ENCODE measurements at places on chromosomes 1 and 21. TPM values are rescaled to one million over a fixed set of nuclear protein-coding genes. Genes with fewer than 3 reads are reported as not detected.
A peak's percentile ranks its signal among the peaks of the same experiment; 100 is the strongest.

- no peak for DNase-seq
These were observed 6.2 kb downstream of the ZNF326 start for GRCh38 chr1:90000934-90001676.

- DNase-seq: no peak
These were observed 12.7 kb downstream of the BCAR3 start for GRCh38 chr1:93668951-93669350.

DNA sequence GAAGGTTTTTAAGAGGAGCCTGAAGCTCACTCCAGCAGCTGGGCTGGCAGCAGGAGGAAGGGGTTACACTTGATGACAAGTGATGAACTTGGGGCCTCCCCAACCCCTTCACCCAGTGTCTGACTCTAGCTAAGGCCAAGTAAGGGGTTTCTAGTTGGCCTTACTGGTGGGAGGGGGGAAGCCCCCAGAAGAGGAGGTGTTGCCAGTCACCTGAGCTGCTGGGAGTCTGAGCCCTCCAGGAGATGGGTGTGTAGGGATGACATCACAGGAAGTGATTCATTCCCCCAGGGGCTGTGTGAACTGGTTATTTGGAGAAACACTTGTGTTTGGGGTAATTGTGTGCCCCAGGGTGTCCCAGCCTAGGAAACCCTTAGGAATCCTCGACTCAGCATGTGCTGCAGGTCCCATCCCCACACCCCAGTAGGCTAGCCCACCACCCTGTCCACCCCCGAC lies 3.1 kb downstream of the PADI1 start:
- DNase-seq: peak; percentile 93

DNA sequence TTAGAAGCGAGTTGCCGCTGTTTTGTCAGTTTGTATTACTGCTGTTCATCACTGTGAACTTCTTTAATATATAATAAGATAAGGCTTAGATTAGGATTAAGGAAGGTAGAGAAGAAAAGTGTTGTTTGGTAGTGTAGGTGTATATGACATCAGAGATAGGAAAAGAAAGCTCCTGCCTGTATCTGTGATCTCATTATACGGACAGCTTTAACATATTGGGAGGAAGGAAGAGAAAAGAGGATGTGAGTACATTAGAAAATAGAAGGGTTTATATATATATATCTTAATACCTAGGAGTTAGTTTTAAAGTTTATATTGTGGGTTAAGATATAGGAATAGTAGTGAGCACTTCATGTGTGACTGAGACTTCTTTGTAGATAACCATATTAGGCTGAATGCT lies 71.0 kb downstream of the RALGPS2 start:
- no peak for DNase-seq

DNA sequence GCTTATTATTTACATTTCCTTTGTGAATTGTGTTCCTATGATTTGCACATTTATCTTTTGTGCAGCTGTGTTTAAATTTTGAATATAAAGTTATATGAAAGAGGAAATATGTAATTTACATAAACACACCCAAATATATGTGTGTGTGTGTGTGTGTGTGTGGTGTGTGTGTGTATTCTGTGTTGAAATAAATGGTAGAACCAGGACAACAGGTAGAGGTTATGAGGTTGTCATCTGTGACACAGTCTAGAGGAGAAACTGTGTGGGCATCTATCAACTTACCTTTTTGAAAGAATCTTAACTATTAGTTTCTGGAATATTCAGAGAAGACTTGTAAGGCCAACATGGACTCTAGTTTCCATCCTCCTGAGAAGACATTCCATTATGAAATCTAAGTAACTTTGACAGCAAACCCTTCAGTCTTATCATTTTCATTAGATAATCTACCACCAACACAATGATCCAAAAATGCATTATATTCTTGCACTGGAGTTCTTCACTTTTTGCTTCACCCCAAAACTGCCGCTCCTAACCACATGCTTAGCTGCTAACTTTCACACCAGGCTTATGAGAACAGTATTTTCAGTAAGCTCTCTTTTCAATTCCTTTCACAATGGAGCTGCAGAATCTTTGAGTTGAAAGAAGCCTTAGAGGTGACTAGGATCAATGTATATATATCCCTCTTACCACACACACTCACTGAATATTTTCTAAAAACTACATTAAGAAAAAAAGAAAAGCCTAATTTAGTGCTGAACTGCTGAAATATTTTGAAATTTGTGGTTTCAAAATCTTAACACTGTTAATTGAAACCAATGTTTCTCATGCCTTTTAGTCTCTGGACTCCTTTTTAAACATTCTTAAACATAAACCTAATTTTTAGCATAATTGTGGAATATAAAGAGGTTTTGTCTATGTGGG lies 21.8 kb downstream of the PTPRC start:
- DNase-seq: no peak

DNA sequence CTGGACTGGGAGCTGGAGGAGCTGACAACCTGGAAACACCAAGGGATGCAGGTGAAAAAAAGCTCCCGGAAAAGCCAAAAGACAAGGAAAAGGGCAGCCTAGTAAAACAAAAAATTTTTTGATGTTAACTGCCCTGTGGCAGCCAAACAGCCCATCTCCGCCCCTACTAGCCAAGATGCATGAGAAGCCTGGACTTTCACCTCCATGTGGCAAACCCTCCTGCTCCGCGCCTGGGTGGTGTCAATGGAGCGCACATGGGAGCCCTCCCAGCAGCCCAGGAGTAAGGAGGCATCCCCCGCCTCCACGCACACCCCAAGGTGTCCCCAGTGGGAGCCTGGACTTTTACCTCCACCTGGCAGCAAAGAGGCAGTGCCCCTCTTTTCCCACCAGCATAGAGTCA lies 30.5 kb downstream of the LEMD1 start:
- DNase-seq: no peak

GRCh38 chr1:78092643-78093042 lies 46.9 kb downstream of the GIPC2 start:
- DNase-seq: no peak

- DNase-seq: no peak
These were observed 493.4 kb downstream of the MATN1 start for GRCh38 chr1:30229960-30230359.

DNA sequence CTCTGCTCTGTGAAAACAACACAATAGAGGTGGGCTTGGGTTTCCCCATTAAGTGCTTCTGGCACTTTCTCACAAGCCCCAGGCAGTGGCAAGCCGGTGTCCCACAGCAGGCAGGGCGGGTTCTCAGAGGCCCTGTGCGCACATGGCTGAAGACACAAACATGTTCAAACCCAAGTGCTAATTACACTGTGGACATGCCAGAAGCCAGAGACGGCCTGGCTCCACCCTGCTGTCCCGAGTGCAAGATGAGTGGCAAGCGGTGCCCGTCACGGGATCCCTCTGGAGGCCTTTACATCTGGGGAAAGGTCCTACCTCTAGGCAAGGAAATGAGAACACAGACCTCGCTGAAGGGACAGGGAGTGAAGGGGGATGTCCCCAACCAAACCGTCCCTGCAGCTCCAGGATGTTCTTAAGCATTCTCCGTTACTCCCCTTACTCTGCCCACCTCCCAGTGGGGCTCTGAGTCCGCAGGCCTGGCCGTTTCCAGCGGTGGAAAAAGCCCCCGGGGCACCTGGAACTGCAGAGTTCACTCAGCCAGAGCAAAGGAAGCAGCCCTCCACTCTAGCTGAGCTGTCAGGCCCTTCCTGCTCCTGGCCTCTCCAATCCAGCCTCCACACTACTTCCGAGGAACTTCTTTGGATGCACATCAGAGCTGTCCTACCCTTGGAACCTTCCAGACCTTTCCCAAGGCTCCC lies 57.4 kb downstream of the SLC66A1 start:
- peak; percentile 55 for DNase-seq

- no peak for DNase-seq
These were observed 34.6 kb upstream of the CHIT1 start for GRCh38 chr1:203264052-203264501.

GRCh38 chr21:33055991-33056390 lies 13.9 kb upstream of the OLIG1 start:
- no peak for DNase-seq

Gene AMY1C
- total RNA-seq: not detected

Gene CEP85
- 9.1 TPM for total RNA-seq

Gene SLAMF7
- total RNA-seq: under 0.01 TPM

Gene CD52
- total RNA-seq: not detected

Gene MEX3A
- 0.88 TPM for total RNA-seq

Gene KCNN3
- total RNA-seq: under 0.01 TPM
